ENCODE measurements at places on chromosomes 12 and 14. TPM values are rescaled to one million over a fixed set of nuclear protein-coding genes. Genes with fewer than 3 reads are reported as not detected.

DNA sequence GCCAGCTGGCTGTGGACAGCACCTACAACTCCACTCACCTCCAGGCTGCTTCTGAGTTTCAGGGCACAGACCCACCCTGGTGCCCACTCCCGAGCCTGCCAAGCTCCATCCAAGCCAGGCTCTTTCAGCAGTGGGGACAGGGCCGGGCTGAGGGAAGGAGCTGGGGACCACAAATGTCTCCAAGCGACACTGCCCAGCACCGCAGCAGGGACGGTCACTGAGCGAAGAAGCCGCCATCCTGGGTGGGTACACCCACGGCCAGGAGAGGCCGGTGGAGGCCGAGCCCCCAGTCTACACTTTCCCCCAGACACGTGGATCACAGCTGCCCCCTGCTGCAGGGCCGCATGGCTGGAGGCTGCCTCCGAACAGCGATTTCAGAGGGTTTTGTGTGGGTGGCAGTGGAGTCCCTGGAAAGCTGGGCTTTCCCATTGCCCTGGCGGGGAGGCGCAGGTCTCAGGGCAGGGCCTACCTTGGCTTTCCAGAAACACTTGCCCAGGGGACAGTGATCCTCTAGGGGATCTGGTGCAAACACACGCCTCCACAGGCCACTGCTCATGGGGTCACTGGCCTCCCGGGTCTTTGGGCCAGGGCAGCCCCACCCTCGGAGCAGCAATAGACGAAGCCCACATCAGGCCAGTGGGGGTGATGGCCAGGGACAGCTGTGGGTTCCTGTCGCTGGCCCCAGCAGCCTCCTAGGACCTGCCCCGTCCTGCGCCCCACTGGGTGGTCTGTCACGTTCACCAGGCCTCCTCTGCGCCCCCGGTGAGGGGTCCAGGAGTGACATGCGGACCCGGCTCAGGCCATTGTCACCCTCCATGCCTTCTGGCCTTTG, 1.2 kb upstream of the GPR132 start:
- H3K27me3 ChIP-seq: no peaks in the 10 kb centered on the region
- no peaks in the 10 kb centered on the region for H3K4me1 ChIP-seq
- no peaks in the 10 kb centered on the region for H3K36me3 ChIP-seq
- no peak for DNase-seq

DNA sequence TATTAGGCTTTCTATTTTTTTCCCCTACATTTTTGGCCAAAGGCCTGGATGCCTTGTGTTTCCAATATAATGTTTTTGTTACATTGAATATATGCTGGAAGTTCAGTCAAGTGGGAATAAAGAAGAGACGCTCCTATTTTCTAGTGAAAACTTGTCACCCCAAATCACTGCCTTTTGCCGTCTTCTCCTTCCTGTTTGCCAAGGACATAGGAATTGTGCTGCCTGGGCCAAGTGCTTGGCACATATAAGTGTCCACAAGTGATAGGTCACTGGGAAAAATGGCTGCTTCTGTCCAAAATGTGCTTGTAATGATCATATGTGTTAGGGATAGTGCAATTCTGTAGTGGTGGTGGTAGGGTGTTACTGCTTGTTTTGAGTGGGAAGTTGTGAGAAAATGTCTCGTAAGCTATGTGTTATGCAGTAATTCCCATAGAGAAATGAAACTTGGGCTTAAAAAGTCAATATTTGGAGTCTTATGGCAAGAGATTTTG, 11.6 kb upstream of the KCNJ8 start:
- no peaks in the 10 kb centered on the region for H3K36me3 ChIP-seq
- no peak overlapping the region for H3K27ac ChIP-seq
- no peak overlapping the region for H3K4me3 ChIP-seq
- DNase-seq: no peak

GRCh38 chr14:24634158-24634557, at the start of gene GZMB:
Gene GZMB (minus strand): TSS chr14:24634190. CDS start chr14:24634160, 30 bp downstream.
- no peaks in the 10 kb centered on the region for H3K4me1 ChIP-seq
- DNase-seq: no peak
- H3K36me3 ChIP-seq: no peaks in the 10 kb centered on the region
- H3K27ac ChIP-seq: no peak within 1 kb of the TSS
- H3K27me3 ChIP-seq: no peaks in the 10 kb centered on the region

DNA sequence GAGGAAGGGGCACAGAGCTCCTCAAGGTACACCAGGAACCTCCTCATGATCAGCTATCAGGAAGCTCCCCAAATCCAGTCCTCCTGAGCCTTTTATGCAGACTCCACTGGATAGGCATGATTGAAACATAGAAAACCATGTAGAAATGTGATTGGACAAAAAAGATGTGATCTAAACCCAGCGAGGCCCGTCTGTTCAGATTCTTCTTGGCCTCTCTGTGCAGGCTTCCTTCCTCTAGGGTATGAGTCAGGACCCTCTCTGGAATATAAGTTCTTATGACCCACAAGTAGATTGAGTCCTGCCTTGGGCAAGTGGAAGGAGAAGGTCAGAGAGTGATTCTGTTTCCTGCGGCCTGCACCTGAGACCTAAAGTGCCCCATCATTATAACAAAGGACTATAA, 166.3 kb downstream of the PHLDA1 start:
- H3K36me3 ChIP-seq: no peaks in the 10 kb centered on the region
- no peaks in the 10 kb centered on the region for H3K27me3 ChIP-seq
- no peaks in the 10 kb centered on the region for H3K4me1 ChIP-seq
- H3K4me3 ChIP-seq: no peak overlapping the region
- H3K27ac ChIP-seq: no peak overlapping the region
- no peak for DNase-seq

- DNase-seq: no peak
- no peaks in the 10 kb centered on the region for H3K4me1 ChIP-seq
- no peak overlapping the region for H3K4me3 ChIP-seq
- H3K36me3 ChIP-seq: no peaks in the 10 kb centered on the region
- no peak overlapping the region for H3K27ac ChIP-seq
Measured at GRCh38 chr12:11960646-11961045, 110.1 kb upstream of the BCL2L14 start.

GRCh38 chr14:61608245-61609165, 86.8 kb upstream of the HIF1A start:
- H3K27ac ChIP-seq: no peak overlapping the region
- no peak overlapping the region for H3K4me3 ChIP-seq
- H3K27me3 ChIP-seq: no peaks in the 10 kb centered on the region
- H3K36me3 ChIP-seq: no peaks in the 10 kb centered on the region
- H3K4me1 ChIP-seq: peaks cover 4% of the 10 kb centered on the region

DNA sequence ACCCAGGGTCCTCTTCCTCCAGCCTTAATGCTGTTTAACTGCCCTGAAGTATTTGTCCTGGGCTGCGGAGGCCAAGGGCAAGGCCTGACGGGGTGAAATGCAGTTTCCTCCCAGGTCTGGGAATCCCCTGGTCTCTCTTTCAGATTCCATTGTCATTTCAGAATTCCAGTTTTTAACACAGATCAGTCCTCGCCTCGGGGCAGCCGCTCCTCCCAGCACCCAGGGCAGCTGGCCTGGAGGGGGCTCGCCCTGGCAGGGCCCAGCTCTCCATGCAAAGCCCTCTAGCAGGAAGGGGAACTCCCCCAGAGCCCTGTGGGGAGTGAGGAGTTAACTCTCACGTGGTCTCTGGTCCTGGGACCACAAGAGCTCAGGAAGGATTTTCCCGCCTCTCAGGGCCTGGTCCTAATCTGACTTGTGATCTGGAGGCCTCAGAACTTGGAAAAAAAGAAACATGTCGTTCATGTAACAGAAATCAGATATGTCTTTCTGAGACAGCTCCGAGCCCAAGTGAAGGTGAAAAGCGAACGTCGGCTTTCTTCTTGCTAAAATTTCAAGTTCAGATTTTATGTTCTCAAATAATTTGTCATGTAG, 265.6 kb upstream of the SFSWAP start:
- no peaks in the 10 kb centered on the region for H3K4me1 ChIP-seq
- H3K36me3 ChIP-seq: no peaks in the 10 kb centered on the region
- H3K4me3 ChIP-seq: no peak overlapping the region
- no peaks in the 10 kb centered on the region for H3K27me3 ChIP-seq
- no peak for DNase-seq
- H3K27ac ChIP-seq: no peak overlapping the region

GRCh38 chr14:69312608-69313007, 52.6 kb downstream of the GALNT16 start:
- no peak overlapping the region for H3K4me3 ChIP-seq
- no peaks in the 10 kb centered on the region for H3K36me3 ChIP-seq
- H3K27me3 ChIP-seq: no peaks in the 10 kb centered on the region
- no peak overlapping the region for H3K27ac ChIP-seq
- no peak for DNase-seq

DNA sequence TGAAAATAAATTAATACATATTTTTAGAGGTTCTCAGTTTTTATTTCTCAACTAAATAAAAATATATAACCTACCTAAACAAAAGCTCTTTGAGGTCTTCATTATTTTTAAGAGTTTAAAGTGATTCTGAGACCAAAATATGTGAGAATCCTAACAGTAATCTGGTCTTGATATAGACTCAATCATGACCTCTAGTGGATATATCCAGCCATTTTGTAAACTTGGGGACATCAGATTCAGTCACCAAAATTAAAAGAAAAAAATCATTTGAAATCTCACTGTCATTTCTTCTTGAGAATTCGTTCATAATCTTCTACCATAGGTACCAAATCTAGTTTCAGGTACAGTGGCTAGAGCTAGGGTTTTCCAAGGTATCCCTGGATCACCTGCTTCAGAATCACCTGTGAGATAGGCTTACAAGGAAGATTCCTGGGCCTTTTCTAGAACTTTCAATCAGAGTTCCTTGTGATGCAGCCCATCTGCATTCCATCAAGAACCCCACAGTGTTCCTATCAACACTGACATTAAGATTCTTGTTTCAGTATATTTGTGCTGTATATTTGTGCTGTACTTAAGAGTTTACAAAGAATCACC, 214.9 kb downstream of the ADAMTS20 start:
- H3K27ac ChIP-seq: no peak overlapping the region
- no peaks in the 10 kb centered on the region for H3K4me1 ChIP-seq
- no peak for DNase-seq
- no peak overlapping the region for H3K4me3 ChIP-seq

Gene SIX6
- total RNA-seq: not detected

Gene IL23A
- total RNA-seq: 0.25 TPM

Gene STXBP6
- 1.4 TPM for total RNA-seq

Gene CLECL1
- 0.42 TPM for total RNA-seq

Measured in liver (tissue), 10 donors.